ENCODE measurements at places on chromosomes 13 and 19. TPM values are rescaled to one million over a fixed set of nuclear protein-coding genes. Genes with fewer than 3 reads are reported as not detected.
A peak's percentile ranks its signal among the peaks of the same experiment; 100 is the strongest.

DNA sequence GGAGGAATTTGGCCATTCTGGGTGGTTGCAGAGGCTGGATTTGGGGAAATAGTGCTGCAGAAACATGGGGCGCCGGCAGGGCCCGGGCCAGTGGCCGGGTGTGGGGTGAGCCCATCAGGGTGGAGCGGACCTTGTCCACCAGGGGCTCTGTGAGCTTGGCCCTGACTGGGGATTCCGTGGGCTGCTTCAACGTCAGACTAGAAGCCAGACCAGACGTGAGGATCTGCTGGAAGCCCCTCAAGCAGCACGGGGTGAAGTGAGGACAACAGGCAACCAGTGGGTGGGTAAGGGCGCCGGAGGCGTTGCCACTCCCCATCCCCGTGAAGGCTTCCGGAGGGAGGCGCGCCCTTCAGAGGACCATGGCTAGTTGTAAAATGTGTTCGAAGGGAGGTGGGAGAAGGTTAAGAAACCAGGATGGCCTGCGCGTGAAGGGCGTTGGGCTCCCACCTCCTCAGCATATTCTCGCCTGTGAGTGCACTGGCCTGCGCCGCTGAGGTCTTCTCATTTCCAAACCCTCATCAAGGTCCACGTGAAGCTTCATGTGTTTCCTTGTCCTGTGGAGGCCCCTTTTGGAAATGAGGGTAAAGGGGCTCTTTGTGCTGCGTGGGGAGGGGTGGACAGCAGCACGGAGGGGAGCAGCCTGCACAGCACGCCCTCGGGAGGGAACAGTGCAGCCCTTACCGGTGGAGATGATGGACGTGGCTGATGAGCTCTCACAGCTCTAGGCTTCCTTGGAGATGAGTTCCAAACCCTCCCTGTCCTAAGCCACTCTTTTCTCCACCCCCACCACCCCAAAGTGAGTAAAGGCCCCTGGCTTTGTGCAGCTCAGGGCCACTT is 8.3 kb downstream of the TEX29 start:
- H3K27me3 ChIP-seq, result no peaks in the 10 kb centered on the region
- H3K27ac ChIP-seq, result no peak overlapping the region
- no peak for DNase-seq
- peaks cover 6% of the 10 kb centered on the region for H3K4me1 ChIP-seq

GRCh38 chr19:40228346-40228745 is 1.9 kb upstream of the CCNP start:
- H3K4me3 ChIP-seq, result no peak overlapping the region
- peaks cover 31% of the 10 kb centered on the region for H3K27me3 ChIP-seq
- DNase-seq, result no peak
- no peaks in the 10 kb centered on the region for H3K36me3 ChIP-seq
- H3K4me1 ChIP-seq, result peaks cover 29% of the 10 kb centered on the region

GRCh38 chr13:24541127-24541475 is 28.5 kb upstream of the PARP4 start:
- DNase-seq, result no peak
- H3K27ac ChIP-seq, result no peak overlapping the region
- peak overlapping the region; percentile 73 for H3K4me3 ChIP-seq
- H3K27me3 ChIP-seq, result peaks cover 38% of the 10 kb centered on the region
- H3K4me1 ChIP-seq, result peaks cover 2% of the 10 kb centered on the region

GRCh38 chr13:36801035-36801434 is 18.0 kb upstream of the RFXAP start:
- H3K4me1 ChIP-seq, result no peaks in the 10 kb centered on the region
- peaks cover 16% of the 10 kb centered on the region for H3K27me3 ChIP-seq
- H3K27ac ChIP-seq, result no peak overlapping the region
- no peak overlapping the region for H3K4me3 ChIP-seq

Gene SYCN
- not detected for total RNA-seq

DNA sequence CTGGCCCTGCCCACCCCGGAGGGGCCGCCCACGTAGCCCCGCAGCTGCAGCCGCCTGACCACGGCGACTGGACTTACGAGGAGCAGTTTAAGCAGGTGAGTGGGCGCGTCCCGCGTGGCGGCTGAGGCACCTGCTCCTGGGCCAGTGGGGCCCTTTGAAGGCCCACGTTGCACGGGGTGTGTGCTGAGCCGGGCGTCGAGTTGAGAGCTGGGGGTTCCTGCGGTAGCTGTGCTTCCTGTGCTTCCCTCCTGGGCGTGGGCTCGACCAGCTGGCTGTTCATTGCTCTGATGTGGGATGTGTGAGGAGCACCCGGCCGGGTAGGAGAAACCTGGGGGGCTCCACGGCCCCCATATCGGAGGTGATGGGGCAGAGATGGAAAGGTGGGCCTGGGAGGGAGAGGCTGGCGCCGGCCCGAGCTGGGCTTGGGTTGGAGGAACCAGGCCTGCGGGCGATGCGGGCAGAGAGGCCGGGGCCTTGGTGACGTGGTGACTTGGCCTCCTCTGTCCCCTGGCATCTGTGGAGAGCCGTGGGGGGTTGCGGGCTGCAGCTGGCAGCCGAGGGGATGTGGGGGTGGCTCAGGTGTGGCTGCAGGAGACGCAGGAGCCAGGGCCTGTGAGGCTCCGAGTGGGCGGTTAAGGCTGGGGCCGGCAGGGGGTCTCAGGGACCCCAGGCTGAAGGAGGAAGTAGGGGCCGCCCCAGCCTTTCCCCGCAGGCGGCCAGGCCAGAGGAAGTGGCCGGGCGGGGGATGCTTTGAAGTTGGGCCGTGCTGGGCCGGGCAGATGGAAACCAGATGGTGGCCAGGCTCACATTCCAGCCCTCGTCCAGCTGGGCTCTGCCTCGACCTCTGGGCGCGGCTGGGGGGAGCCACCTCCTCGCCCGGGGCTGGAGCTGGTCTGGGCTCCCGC is 7.1 kb downstream of the ARID3A start:
- peak overlapping the region; percentile 34 for H3K27ac ChIP-seq
- DNase-seq, result peak; percentile 63

All from activated CD8-positive, alpha-beta T cell treated with anti-CD3 and anti-CD28 coated beads for 36 hours (primary cell).